ENCODE measurements at places on chromosomes 3 and 15. TPM values are rescaled to one million over a fixed set of nuclear protein-coding genes. Genes with fewer than 3 reads are reported as not detected.

Gene MRPS25
- total RNA-seq: 42.1 TPM

Gene LTF
- not detected for total RNA-seq

Gene TLR9
- not detected for total RNA-seq

Gene KCNMB3
- 2.7 TPM for total RNA-seq

Gene TNIK
- total RNA-seq: 55.1 TPM

GRCh38 chr3:159657176-159657575 lies 331.5 kb upstream of the IL12A start:
- no peak for DNase-seq

DNA sequence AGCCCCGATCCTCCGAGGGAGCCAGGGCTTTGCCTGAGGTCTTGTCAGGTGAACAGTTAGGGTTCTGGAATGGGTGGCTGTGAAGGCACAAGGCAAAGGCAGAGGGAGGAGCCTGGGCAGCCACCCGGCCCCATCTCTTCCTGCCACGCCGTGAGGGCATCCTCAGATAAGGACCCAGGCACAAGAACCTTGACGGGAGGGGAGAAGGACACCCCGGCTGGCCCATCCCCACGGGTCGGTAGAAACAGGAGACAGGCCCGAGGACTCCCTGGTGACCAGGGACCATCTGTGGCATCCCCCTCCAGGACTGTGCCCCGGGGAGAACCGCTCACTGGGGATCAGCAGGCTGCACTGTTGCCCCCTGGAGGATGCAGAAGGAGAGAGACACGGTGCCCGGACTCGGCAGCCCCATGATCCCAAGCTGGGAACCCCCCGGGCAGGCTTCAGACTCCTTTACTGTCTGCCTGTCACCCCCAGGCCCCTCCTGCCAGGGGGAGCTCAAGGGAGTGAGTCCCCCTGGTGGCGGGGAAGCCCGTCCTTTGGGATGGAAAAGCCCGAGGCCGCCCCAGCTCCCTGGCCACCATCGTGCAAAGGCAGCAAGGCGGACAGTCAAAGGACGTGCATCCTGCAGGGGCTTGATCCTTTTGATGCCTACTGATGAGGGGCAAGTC lies 12.3 kb upstream of the PCSK6 start:
- DNase-seq: peak; percentile 52

DNA sequence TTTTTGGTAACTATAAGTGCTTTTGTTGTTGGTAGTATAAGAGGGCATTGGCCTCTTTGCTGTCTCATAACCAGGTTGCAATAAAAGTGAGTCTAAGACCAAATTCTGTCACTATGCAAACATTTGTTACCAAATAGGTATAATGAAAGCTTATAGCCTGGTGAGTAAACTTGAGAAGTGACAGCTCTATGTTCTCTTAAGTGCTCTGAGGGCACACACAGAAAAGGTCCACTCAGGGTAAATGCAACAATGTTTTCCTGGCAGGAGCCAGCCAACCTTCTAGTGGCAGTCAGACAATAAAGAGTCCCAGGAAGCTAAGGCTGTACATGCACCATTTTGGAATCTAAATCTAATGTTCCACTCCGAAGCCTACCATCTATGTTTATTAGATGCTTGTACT lies 262.1 kb upstream of the TGFBR2 start:
- DNase-seq: peak; percentile 12

DNA sequence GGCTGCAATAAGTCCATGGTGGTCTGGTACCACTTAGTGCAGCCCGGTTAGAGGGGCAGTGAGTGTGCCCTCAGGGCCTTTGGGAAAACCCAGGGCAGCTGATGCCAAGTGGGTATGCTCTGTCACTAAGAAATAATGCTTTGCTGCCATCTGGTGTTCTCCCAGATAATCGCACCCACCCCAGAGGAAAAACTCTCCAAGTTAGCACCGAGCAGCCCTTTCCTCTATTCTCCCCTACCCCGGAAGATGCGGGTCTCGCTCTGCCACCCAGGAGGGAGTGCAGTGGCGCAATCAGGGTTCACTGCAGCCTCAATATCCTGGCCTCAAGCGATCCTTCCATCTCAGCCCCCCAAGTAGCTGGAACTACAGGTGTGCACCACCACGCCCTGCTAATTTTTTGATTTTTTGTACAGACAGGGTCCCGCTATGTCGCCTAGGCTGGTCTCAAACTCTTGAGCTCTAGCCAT lies 21.3 kb upstream of the DAPK2 start:
- peak; percentile 75 for DNase-seq

- DNase-seq: peak; percentile 74
Observed at GRCh38 chr3:108914774-108915641, 38.7 kb downstream of the GUCA1C start.

DNA sequence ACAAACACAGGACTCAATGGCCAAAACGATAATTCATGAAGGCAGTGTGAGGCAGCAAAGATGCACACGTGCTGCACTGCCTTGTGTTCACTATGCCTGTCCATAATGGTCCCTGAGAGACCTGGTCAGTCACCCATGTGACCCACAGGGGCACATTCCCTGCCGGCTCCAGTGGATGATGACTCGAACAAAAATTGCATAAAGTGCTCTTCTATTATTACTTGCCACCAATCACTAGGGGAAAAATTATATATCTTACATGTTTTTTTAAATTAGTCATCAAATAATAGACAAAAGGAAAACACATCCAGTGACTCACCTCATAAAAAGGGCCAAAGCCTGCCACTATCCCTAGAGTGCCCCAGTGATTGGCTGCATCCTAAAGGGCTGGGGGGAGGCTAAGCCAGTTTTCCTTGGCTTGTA lies 47.5 kb downstream of the UBP1 start:
- DNase-seq: peak; percentile 72

GRCh38 chr15:93111451-93111850 lies 22.4 kb upstream of the RGMA start:
- DNase-seq: no peak

- DNase-seq: peak; percentile 58
Observed at GRCh38 chr3:198032039-198032936, 72.3 kb downstream of the LMLN start.

GRCh38 chr15:64151727-64152506 lies at the start of gene SNX22:
Gene SNX22 (plus strand): TSS chr15:64151731. CDS start chr15:64151776, 45 bp downstream.
- peak; percentile 40 for DNase-seq

Data from cardiac muscle cell (in vitro differentiated cells and primary cell).